IMR-90 (cell line): ENCODE measurements at places on chromosomes 3 and 15. TPM values are rescaled to one million over a fixed set of nuclear protein-coding genes. Genes with fewer than 3 reads are reported as not detected.

DNA sequence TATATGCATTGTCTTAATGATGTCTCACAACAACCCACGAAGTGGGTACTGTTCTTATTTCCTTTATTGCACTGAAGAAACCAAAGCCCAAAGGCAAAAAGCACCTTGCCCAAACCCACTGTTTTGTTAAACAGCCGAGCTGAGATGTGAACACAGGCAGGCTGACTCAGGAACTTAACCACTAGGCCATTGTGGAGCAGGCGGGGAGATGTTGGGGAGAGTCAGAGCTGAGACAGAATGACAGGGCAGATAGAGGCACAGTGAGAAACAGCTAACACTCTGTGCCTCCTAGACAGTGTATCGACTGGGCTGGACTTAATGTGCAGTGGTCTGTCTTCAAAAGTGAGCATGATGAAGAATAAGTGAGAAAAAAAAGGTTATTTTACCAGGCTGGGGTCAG, 56.5 kb downstream of the RPLP1 start:
- DNase-seq, result peak; percentile 18

DNA sequence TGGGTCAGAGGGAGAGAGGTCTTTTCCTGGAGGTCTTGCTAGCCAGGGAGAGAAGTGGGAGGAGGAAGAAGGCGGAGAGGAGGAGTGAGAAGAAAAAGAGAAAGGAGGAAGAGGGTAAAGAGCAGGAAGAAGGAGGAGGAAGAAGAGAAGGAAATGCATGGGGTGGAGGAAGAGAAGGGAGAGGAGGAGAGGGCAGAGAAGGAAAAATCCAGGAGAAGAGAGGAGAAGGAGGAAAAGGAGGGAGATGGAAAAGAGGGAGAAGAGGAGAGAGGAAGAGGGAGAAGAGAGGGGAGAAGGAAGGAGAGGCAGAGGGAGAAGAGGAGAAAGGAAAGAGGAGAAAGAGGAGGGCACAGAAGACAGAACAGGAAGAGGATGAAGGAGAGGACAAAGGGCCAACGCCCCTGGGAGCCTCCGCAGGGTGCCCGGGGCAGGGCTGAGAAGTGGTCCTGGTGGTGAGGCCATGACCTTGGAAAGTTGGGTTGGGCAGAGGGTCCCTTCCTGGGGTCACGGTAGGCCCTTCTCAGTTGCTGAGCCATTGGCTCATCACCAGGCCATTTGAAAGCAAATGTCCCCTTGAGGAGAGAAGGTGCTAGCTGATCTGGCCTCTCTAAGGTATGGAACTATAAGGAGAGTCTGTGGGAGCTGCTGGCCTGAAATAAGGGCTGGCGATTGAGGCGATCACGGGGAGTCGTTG, 1.2 kb upstream of the SEMA3F start:
- DNase-seq, result no peak

- peak; percentile 37 for DNase-seq
These were observed 71.0 kb downstream of the SETD5 start for GRCh38 chr3:9468460-9468859.

DNA sequence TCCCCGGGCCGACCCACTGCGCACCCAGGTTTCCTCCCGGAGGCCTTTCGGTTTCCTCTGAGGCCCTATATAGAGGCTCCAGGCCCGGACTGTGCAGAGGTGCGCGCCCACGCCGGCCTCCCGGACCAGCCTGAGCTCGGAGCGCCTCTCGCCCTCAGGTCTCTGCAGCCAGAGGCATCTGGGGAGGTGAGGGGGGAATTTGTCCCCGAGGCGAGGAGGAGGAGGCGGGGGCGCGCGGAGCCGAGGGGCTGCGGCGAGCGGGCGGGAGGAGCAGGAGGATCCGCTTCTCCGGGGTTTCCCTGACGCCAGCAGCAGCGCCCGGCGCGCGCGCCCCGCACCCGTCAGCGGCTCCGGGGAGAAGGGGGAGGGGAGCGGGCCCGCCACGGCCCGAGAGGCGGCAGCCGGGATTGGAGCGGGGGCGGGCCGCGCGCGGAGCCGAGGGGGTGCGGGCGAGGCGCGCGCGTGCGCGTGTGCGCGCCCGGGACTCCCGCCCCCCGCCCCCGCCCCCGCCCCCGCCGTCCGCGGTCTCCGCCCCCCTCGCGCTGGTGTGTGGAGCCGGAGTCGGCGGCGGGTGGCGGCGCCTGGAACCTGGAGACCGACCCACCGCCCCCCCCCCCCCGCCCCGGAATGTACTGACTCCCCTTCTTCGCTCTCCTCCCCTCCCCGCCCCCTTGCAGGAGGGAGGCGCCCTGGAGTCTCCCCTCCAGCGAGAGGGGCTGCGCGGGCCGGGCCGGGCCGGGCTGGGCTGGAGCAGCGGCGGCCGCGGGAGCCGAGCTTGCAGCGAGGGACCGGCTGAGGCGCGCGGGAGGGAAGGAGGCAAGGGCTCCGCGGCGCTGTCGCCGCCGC, at the start of gene NEO1:
TSS of gene NEO1 (plus strand) at position 657 of the 846 bp plus-strand sequence. CDS start 213 bp downstream, outside the sequence.
- DNase-seq, result peak; percentile 70

DNA sequence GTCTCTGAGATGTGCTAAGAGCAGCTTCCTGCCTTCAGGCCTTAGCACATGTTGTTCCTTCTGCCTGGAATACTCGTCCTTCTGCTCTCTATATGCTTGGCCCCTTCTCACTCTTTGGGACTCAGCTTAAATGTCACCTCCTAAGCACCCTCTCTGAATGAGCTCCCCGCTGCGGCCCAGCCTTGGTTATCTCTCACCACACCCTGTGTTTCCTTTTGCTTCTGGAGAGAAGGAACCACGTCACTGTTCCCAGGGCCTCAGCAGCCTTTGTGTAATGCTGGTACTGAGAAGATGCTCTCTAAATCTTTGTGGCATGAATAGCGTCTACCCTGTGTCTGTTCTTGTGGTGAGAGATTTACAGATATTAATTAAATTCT, 2.2 kb downstream of the FAH start:
- DNase-seq, result no peak

CACNA2D2 gene
- total RNA-seq, result not detected in 2 replicates

GRCh38 chr3:2870724-2871333, 239.3 kb downstream of the IL5RA start:
- DNase-seq, result no peak

DNA sequence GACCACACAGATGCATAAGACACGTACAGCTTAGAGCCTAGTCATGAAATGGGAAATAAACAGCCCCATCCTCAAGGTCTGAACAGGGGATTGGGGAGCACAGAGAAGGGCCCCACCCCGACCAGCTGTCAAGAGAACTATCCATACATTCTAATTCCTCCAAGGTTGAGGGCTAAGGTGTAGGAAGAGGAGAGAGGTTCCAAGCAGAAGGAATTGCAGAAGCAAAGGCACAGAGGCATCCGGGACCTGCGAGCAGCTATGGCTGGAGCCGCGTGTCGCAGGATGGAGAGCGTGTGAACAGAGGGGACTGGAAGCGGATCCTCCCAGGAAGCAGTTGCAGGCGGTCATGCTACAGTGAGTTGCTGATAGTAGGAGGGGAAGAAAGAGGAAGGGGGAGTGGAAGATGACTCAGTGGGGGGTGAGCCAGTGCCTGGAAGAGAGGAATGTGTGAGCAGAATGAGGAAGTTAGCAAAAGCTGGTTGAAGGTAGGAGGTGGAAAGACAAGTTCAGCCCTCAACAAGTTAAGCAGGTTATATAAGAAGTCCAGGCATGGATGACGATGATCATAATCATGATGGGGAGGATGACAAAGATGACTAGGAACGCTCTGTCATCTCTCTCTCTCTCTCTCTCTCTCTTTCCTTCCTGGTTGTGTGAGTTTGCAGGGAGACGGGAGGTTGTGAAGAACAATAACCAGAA, 89.7 kb downstream of the LIPC start:
- peak; percentile 84 for DNase-seq

DNA sequence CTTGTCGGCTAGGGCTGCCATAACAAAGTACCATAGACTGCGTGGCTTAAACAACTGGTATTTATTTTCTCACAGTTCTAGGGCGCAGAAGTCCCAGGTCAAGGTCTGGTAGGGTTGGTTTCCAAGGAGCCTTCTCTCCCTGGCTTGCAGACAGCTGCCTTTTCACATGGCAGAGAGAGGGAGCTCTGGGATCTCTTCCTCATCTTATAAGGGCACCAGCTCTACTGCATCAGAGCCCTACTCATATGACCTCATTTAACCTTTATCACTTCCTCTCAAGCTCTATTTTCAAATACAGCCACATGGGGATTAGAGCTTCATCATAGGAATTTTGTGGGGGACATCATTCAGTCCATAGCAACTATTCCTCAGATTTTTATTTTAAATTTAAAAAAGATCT, 17.6 kb upstream of the PAQR9 start:
- no peak for DNase-seq

GRCh38 chr15:92653836-92654539, 1.6 kb downstream of the FAM174B start:
- DNase-seq, result no peak

GRCh38 chr15:31234815-31235214, 91.8 kb upstream of the KLF13 start:
- no peak for DNase-seq

- DNase-seq, result peak; percentile 82
These were observed 8.0 kb downstream of the FYCO1 start for GRCh38 chr3:45987368-45988291.
